ENCODE measurements at places on chromosomes 5 and 9.

- no peak for DNase-seq
These were observed 92.6 kb downstream of the TLE4 start for GRCh38 chr9:79664375-79664831.

DNA sequence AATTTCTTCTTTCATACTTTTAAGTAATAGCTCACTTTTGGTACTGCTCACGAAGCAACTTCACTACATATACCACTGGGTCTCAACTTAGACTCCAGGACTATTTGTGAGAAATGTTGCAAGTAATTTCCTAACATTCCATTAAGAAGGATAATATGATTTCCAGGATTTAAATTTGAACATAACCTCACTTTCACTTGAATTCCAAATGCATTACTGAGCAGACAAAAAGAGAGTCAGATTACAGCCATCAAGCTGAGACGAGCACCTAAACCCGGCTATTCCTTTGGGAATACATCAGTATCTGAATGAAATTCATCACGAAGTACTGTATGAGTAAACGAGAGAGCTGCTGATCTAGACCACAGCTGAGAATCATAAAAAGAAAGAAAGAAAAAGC, 47.3 kb downstream of the LIFR start:
- DNase-seq, result no peak

GRCh38 chr5:150670948-150671310, 9.9 kb downstream of the MYOZ3 start:
- DNase-seq, result no peak

GRCh38 chr5:169974121-169974770, 6.0 kb downstream of the INSYN2B start:
- DNase-seq, result no peak

DNA sequence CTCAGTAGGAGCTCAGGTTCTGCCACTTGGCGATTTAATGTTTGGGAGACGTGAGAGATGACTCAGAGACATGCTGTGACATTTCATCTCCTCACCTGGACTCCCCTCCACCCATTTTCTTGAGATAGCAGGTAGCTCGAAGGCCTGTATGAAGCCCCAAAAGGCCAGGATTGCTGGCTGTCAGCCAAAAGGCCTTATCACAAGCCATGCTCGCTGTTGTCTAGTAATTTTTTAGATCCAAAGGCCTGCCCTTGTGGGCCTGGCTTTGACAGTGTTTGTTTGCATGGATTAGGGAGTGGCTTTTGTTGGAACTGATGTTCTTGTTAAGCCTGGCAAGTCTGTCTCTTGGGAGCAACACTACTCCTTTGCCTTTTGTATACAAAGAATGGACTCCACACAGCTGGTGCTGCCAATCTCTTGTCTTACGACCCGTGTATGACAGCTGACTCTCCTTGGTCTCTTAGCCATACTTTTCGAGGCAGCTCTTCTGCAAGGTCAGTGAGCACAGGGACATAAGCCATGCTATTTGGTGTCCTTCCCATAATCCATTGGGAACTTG, 22.7 kb downstream of the CAVIN4 start:
- no peak for DNase-seq

DNA sequence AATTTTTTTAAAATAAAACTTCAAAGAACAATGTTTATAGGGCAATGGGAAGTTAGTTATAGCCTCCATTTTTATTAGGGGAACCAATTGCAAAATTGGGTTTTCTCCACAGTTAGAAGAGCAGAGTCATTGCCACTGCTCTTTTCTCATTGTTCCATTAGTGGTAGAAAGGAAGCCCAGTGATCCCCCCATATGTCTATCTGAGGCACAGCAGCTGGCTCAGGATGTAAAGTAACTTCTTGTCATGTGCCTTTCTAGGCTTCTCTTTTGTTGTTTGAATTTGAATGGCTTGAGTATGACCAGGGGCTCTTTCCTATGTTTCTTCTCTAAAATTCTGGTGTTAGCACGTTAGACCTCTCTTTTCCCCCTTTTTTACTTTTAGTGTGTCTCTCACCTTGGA, 61.2 kb downstream of the UBAP1 start:
- DNase-seq, result no peak

GRCh38 chr9:114369216-114370130, 18.3 kb downstream of the AKNA start:
- no peak for DNase-seq

GRCh38 chr5:170538096-170538465, 34.3 kb downstream of the KCNIP1 start:
- no peak for DNase-seq

- DNase-seq, result no peak
These were observed 34.9 kb upstream of the FOXI1 start for GRCh38 chr5:170070556-170071412.

DNA sequence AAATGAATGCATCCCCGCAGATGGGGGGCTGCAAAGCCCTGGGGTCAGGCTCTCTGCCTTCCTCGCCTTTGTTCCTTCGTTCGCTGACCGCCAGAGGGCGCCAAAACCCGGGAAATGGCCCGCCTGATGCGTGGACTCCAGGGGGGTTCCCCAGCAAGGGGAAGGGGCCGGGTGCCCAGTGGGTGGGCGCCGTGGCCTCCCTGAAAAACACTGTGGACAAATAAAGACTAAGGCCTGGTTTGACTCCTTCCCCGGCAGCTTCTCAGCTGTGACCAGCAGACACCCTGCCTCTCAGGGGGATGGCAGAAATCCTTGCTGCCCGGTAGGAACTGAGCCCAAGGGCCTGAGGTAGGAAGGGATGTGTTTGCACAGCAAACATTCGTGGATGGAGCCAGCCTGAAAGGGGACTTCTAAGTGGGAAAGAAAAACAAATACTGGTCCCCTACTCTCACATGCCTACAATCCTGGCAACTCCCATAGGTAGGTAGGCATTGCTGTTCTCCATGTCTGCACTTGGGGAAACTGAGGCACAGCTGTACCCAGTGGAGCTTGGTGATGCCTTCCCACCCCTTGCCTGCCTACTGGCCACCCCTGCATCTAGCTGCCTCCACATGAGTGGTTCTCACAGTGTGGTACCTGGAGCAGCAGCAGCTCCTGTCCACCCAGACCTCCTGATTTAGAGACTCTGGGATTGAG, 57.7 kb downstream of the DUSP1 start:
- DNase-seq, result no peak

DNA sequence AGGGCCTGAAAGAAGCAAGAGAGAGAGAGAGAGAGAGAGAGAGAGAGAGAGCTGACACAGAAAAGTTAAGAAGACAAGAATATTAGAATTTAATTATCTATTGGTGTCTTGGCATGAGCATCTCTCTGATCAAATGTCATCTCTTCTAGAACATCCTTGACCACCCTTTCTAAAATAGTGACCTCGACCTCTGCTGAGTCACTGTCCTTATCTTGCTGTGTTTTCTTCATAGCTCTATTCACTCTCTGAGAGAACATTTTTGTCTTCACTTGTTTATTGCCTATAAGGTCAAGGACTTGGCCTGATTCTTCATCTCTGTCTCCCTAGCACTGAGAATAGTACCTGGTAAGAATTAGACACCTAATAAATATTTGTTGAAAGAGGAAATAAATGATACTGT, 383.8 kb upstream of the RPS23 start:
- no peak for DNase-seq

Measured in NCI-H1436 treated with DMSO at 0.1 percent for 48 hours (cell line).